Stimulated activated CD4-positive, alpha-beta T cell treated with anti-CD3 and anti-CD28 coated beads, Interleukin-15, amount 100 ng/mL, for 48 hours (primary cell): ENCODE measurements at places on chromosomes 6 and 20.

GRCh38 chr6:133040094-133040802, 200.9 kb upstream of the EYA4 start:
- DNase-seq: no peak

DNA sequence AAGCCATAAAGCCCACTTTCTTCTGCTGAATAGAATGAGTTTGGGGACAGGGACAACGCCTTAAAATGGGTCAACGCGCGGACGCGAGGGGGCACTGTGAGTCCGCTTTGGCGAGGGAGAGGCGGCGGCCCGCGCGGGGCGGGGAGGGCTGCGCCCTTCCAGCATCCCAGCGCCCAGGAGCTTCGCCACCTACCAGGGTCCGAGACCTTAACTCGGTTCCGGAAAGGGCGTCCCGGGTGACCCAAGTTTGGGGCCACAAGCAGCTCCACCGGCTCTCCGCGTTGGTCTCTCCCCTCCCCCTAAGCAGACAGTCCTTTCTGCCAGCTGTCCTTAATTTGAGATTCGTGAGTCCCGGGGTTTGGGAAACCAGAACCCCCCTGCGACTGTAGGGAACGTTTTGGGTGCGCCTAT, 1.8 kb upstream of the SAMD5 start:
- peak; percentile 18 for DNase-seq

DNA sequence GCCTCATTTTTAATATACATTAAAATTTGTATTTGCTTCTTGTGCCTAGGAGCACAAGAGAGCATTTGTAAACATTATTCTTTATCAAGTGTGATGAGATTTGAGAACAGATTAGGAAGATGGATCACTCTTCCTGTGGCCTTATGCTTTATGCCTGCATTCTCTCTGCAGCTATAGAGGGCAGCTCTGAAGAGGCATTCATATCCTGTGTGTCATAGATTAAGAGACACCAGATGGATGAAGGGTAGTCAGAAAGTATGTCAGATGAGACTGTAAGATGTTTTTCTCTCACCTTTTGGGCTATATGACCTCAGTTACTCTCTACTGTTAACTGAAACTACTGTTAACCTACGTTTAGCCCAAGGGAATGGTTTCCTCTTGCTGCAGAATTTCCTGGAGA, 61.4 kb downstream of the DNAH8 start:
- DNase-seq: no peak

- DNase-seq: no peak
Measured at GRCh38 chr20:22430746-22431168, 153.6 kb downstream of the FOXA2 start.

DNA sequence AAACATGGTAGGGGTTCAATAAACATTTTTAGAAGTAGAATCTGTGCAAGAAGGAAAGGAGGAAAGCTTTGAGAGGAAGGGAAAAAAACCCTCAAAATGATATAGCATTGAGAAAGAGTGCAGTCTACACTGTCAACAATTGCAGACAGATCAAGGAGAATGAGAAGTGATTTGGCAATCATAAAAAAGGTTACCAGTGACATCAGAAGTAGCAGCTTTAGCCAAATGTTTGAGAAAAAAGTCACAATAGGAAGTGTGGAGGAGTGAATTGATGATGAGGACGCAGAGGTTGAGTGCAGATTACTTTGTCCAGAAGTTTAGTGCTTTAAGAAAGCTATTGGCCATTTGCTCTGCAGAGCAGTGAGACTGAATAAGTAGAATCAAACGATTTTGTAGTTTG, 155.0 kb downstream of the GJA1 start:
- no peak for DNase-seq

DNA sequence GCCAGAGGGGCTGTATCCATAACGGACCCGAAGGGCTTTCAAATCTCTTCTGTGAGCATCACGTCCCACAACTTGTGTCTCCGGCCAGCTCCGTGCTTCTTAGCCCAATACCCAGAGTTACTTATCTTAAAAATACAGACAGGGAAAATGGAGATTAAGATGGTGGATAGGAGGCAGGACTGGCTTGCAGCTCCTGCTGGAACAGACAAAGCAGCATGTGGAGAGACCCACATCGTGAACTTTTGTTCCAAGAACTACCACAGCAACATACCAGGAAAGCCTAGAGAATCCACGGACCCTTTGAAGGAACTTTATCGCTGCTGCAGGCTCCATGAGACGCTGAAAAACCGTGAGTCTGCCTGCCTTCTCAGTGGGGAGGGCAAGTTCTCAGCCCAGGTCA, 113.7 kb downstream of the RNASET2 start:
- no peak for DNase-seq

DNA sequence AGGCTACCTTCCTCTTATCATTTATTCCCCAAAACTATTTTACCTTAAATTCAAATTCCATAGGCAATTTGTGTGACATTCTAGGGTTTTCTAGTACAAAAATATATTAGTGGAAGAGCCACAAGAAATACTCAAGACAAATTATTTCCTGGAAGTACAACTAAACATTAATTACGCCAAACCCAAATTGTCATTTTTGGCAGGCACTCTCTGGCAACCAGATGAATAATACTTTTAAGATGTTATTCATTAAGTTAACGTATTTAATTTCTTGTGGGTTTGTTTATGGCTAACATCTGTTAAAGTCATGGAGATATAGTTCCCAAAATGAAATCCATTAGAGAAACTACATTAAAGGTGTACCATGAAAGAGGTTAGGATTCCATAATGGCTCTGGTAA, 40.5 kb downstream of the HMGN3 start:
- no peak for DNase-seq

- no peak for DNase-seq
Measured at GRCh38 chr6:151796842-151797530, 10.5 kb upstream of the ESR1 start.

DNA sequence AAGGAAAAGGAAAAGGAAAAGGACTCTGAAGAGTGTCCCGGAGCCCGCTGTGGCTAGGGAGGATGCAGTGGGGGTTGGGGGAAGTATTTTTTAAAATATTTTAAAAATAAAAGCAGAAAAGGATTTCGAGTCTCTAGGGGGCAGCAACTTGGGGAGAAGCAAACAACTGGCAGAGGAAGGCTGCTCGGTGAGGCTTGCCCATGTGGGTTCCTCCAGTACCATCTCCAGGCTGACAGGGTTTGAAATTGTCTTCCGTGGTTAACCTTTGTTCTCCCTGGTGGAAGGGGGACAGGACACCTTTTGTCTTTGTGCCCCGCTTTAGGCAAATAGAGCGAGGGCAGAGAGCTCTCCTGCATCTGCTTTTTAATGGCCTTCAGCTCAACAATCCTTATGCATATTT, 60.4 kb upstream of the SNX9 start:
- no peak for DNase-seq

GRCh38 chr6:33189625-33190448, 2.4 kb downstream of the COL11A2 start:
- DNase-seq: no peak
